ENCODE measurements at places on chromosomes 5 and 9.

GRCh38 chr9:25703701-25704357, 25.6 kb upstream of the TUSC1 start:
- no peak for DNase-seq

GRCh38 chr5:136120529-136120928, 12.1 kb upstream of the SMAD5 start:
- DNase-seq, result no peak

DNA sequence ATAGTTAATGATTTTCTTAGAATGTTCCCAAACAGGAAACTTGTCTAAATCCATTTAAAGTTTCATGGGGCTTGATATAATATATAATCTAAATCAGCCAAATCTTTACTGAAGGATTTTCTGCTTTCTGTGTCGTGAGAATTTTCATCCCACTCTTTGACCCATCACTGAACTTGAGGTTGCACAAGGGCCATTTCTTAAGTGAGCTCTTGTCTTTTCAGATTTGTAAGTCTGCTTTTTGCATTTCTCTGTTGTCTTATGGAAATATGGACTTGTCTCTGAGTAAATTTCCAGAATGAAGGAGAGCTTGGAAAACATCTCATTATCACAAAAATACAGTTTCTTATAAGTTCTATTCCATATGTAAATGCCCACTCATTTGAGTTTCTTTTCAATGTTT, 149.2 kb upstream of the ARRDC3 start:
- DNase-seq, result no peak

GRCh38 chr9:98944057-98944733, 488 bp downstream of the COL15A1 start:
- DNase-seq, result no peak

- DNase-seq, result no peak
These were observed 283.9 kb downstream of the ADAMTS6 start for GRCh38 chr5:65197531-65198455.

- DNase-seq, result no peak
These were observed 221.3 kb upstream of the MSX2 start for GRCh38 chr5:174503086-174503460.

DNA sequence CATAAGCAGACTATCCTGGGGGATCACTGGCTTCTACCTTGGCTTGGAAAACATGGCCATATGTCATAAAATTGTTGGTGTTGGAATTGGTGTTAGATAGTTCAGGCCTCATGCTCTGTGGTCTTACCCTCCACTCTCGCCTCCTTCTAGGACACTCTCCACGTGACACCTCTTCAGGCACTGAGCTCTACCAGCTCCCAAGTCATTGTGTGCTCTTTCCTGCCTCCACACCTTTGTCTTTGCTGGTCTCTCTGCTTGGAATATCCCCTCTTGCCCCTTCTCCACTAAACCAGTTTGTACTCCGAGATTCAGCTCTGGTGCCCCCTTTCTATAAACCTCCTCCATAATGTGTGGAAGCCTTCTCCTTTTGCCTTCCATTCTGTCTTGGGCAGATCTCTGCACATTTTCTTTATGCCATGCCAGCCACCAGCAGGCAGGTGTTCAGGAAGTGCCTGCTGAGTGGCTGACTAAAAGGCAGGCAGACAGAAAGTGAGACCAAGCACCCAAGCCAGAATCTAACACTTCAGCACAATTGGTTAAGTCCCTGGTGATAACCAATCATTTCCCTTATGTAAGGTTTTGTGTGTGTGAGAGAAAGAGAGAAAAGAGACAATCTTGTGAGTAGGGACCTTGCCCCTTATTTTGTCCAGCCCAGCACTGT, 37.7 kb downstream of the SAR1B start:
- no peak for DNase-seq

GRCh38 chr5:159419576-159419975, 89.3 kb upstream of the IL12B start:
- no peak for DNase-seq

DNA sequence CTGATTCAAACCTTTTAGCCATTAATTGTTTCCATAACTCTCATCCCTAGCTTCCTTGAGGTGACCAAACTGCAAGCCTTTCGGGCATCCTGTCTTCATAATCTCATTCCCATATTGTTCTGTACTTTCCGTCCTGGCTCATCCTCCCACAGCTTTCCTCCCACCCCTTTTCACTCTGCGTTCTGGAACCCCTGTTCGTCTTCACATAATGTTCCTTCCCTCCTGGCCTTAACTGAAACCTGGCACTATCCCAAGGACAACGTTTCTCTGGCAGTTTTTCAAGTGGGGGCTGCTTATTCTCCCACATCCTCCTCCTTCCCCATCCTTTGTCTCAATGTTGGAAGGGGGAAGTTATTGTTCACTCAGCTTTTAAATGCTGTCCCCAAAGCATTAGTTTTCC, 1.5 kb downstream of the ZNF189 start:
- DNase-seq, result no peak
